ENCODE measurements at places on chromosomes 11 and 22.

GRCh38 chr11:8221917-8222495 is 41.7 kb downstream of the LMO1 start:
- DNase-seq = no peak

DNA sequence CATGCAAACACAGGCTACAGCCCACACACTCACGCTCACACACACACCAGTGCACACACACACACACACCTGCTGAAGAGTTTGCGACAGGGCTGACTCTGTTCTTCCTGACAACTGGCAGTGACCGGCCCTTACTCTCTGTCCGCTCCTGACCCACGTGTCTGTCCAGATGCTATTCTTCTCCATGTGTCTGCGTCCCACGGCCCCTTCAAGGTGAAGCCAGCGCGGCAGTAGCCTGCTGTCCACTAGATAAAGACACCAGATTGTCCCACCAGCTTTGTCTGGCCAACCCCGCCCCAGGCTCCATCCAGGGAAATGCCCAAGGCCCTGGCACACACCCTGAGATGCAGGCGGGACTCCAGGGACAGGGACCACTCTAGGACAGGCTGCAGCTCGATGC is 713.9 kb downstream of the BRD1 start:
- DNase-seq = no peak

DNA sequence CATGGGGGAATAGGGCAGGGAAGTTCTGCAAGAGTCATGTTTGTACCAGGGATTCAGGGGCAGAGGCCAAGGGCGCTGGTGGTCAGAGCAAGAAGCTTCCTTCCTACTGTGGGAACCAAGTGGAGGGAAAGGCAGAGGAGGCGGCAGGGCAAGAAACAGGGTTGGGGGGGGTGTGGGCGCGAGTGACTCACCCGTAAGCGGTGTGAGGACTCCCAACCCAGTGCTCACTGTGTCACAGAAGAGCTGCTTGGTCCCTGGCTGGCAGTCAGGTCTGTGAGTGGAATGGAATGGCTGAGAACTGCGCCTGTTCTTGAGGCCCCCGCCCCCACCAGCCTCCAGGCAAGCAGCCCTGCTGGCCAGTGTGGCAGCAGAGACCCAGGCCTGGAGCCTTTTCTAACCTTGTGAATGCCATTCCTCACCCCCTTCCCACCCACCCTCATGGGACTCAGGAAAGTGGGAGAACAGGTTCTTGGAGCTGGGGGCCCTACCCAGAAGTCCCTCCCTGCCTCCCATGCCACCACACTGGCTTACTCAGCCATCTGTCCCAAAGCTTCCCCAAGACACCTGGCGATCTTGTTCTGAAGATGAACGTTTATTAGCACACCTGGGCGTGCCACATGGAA is 4.7 kb downstream of the LRRC10B start:
- no peak for DNase-seq

GRCh38 chr11:96943970-96944369 is 554.2 kb downstream of the JRKL start:
- DNase-seq = no peak

DNA sequence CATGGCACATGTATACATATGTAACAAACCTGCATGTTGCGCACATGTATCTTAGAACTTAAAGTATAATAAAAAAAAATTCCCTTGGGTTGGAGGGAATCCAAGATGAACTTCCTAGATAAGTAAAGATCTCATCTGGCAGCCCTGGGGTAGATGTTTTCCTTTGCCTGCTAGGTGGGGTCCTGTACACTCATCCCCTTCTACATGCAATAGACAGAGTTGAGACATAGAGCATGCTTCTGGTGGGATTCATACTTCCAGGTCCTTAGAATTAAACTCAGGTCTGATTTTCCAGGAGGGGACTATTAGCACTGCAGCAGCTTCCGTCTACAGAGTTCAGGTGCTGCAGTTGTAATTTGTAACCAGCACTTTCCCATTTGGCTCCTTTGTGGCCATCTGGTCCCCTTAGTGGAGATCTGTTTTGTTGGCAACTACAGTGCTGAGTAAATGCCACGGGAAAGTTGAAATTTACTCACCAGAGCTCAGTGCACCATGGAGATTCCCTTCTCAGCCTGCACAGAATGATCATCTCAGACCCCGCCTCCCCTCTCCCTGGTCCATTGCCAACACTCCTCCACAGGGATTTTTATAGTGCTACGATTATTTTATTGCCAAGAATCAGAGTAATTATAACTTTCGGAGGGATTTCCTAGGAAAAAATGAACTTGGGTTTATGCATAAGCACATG is 220.1 kb upstream of the E2F8 start:
- no peak for DNase-seq

GRCh38 chr22:42561856-42562255 is 8.1 kb downstream of the SERHL2 start:
- DNase-seq = no peak

- no peak for DNase-seq
These were observed 23.5 kb upstream of the SUSD2 start for GRCh38 chr22:24157822-24158135.

GRCh38 chr11:6320411-6321155 is at the start of gene CAVIN3:
TSS of gene CAVIN3 (minus strand) at chr11:6320501. CDS start at chr11:6320476, 25 bp downstream.
- no peak for DNase-seq

GRCh38 chr11:26539517-26539916 is 32.5 kb downstream of the MUC15 start:
- no peak for DNase-seq

DNA sequence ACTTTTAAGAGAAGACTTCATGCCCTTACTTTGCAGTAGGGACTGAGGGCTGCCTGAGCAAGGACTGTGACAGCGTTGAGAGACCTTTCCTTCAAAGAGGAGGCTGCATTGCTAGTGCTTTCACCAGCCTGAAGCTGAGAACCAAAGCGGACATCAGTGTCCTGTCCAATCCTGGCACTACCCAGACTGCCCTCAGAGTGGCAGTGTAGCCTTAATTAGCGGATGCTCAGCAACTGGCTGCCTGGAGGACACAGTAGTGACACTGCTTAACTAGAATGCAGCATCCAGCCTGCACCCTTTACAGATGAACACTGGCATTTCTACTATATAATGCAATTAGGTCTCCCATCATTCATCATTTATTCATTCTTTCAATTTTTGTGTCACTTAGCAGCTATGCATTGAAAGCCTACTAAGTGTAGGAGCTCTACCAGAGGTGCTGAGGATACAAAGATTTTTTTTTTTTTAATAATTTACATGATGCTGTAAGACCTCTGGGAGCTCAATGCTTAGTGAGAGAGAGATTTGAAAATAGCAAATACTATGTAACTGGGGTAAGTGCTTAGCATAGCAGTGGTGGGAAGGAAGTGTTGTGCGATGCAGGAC is 36.9 kb upstream of the SLC36A4 start:
- DNase-seq = peak; percentile 38

DNA sequence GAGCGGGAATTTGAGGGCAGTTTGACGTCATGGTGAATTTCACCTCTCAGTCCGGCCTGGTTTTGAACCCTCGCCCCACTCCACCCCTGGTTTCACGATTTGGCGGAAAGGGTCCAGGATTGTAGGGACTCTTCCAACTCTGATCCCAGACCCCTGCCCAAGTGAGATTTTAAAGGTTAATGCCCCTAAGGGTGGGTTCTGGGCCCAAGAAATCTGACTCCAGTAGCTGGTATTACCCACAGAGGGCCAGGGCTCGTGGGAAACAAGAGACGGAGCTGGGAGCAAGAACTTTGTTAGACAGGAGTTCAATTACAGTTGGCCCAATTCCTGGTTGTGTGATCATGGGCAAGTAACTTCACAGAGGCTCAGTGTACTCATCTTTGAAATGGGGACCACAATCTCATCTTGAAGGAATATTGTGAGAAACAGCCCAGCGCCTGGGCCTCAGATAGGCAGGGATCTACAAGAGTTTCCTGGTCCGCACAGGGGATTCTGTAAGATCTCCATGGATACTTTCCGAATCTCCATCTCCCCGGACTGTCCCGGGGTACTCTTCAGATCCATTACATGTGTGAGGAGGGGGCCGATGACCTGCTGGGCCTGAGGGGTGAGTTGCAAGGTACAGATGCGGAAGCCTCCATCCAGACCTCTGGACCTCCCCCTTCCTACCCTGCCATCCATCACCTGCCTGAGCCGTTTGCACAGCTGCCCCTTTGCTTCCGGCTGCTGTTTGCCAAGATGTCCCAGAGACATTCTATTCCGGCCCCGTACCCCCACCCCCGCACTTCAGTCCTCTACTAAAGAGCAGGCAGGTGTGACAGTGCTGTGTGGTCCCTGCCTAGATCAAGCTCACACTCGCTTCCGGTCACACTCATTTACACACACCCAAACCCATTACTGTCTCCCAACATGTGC is 687 bp upstream of the CALCA start:
- no peak for DNase-seq

- DNase-seq = no peak
These were observed 194.3 kb downstream of the SWAP70 start for GRCh38 chr11:9858218-9858617.

DNA sequence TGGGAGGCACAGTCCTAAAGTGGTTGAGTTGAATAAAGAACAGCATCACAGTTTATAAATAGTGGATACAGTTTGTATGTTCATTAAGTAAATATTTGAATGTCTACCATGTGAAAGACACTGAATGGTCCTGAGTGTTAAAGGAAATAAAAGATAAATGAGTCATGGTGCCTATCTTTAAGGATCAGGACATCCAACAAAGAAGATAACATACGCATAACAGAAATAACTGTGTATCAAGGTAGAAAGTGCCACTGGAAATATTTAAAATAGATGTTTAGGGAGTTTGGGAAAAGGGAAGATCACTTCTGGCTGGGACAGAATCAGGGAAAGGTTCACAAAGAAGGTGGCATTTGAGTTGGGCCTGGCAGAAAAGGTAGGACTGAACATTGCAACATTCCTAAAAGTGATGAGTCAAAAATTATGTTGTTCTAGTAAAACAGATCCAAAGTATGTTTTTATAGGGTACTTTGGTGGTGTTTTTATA is 41.5 kb downstream of the CSTPP1 start:
- no peak for DNase-seq

- no peak for DNase-seq
These were observed 8.8 kb upstream of the ST14 start for GRCh38 chr11:130150790-130151189.

DNA sequence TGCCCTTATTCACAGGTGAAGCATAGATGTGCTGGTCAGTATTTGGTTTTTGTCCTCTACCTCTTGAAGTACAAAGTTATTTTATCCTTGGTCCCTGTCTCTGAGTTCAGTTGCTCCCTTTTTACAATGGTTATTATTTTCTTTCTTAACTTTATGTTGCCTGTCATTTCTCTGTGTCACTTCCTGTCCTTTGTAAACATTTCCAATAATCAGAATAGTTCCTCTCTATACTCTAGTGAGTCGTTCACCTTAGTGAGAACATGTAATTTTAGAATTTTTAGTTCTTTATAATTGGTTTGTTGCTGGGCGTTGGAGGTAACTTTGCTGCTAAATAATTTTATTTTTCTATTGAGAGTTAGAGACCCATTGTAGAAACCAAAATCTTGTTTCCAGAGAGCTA is 16.0 kb downstream of the CSTPP1 start:
- DNase-seq = no peak

- DNase-seq = no peak
These were observed 102.3 kb upstream of the SYT13 start for GRCh38 chr11:45388472-45388871.

GRCh38 chr22:27580311-27580897 is 221.2 kb downstream of the MN1 start:
- no peak for DNase-seq

DNA sequence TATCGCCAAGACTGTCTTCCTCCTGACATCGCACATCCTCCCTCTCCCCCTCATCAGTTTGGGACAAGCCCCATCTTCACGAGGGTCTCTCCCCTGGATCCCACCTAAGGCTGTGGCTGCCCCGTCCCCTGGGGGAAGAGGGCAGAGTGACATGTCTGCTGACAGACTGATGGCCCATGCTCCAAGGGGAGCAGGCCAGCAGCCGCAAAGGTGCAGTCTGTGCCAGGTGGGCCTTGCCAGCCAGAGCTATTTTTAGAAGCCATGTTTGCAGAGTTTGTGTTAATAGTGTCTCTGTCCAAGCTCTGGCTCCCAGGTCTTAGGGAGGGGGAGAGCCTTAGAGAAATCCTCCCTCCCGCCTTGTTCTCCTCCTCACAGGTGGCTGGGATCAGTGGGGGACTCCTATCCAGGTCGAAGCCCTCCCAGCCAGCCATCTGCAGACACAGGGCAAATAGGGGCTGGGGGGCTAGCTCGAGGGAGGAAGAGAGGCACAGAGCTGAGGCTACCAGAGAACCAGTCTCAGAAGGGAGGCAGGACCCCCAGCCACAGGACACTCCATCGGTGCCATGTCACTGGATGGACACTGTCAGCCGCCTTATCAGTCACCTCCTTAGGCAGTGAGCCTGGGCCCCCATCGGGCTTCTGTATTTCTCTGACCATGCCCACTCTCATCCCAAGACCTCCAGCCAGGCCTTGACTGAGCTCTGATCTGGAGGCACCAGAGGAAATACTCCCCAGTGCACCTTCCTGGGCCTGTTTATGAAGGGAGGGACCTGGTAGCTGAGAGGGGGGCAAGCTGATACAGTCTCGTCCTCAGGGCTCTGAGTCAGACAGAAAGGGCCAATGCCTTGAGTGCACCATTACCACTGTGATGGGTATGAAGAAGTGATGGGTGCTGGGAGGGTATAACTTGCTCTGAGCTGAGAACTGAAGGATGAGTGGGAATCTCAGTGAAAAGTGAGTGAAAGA is 49.3 kb downstream of the CHRDL2 start:
- DNase-seq = no peak

- no peak for DNase-seq
These were observed 8.5 kb upstream of the RAB1B start for GRCh38 chr11:66259956-66260355.

DNA sequence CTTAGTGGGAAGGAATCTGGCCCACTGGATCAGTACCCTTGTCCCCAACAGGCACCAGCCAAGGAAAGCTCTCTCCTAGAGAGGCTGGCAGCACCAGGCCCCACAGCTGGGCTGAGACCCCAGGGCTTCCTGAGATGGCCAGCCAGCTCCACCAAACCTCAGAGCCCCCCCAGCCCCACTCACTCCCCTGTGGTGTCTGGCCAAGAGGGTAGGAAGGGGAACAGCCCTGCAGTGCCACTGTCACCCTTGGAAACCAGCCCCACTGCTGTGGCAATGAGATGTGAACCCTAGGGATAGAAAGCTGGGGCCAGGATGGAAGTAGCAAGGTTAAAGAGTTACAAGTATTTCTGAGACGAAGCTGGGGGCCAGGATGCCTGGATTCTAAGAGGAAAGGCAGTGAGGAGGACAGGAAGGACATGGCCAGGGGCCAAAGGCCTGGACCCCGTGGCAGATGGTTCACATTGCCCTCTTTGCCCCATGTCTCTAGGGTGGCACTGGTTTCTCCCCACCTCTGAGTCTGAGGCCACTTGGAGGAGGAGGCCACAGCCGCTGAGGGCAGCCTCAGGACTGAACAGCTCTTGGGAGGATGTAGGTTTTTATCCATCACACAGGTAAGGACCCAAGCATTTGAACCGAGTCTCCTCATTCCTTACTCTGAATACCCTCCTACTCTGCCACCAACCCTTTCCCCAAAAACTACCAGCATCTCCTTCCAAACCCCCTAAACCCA is 28.8 kb downstream of the NRXN2 start:
- DNase-seq = no peak

GRCh38 chr22:50314455-50315288 is 7.2 kb upstream of the PLXNB2 start:
- peak; percentile 63 for DNase-seq

GRCh38 chr22:42176255-42176915 is 45.8 kb upstream of the CYP2D6 start:
- no peak for DNase-seq
